ENCODE measurements at places on chromosomes 1 and 21.

GRCh38 chr1:154006136-154006535 lies 15.6 kb downstream of the RPS27 start:
- DNase-seq = no peak

- no peak for DNase-seq
Measured at GRCh38 chr1:97610748-97611147, 310.1 kb downstream of the DPYD start.

GRCh38 chr1:203082571-203083462 lies 3.0 kb downstream of the MYOG start:
- no peak for DNase-seq

DNA sequence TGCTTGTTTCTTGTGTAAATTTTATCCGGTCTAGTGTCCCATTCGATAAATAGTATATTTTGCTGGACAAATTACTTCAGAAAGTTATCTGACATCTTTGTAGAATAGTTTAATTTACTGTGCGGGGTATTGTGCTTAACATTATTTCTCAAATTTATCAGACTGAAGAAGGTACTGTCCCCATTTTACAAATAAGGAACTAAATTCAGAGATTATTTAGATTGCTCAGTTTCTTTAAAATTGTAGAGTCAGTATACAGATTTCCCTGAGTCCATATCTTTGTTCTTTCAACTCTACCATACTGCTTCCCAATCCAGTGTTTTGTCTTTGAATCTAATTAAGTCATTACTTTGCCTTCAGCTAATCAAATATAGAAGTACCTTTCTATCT lies 6.4 kb downstream of the ATP5PB start:
- DNase-seq = no peak

- DNase-seq = peak; percentile 49
Measured at GRCh38 chr1:228867951-228868730, 132.9 kb downstream of the RHOU start.

- DNase-seq = no peak
Measured at GRCh38 chr1:177256153-177257075, 85.7 kb downstream of the BRINP2 start.

- no peak for DNase-seq
Measured at GRCh38 chr1:200916681-200917080, 22.0 kb downstream of the INAVA start.

GRCh38 chr1:242023805-242024204 lies 24.9 kb upstream of the MAP1LC3C start:
- DNase-seq = no peak

DNA sequence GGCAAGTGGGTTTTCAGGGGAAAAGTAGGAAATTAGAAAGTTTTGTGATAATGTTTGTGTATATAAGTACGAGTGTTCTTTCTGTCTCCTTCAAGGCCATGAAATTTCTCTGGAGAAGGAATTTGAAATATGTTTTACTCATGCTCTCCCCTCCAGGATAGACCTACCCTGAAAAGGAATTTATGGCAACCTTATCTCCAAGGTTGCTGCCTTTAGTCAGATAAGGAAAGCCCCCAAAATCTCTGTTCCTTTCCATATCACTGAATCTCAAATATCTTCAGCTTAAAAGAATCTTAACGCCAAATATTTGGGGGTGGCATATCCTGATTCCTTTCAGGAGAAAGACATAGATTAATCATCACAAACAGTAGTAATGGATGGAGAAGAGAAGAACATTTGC lies 499 bp upstream of the C4BPB start:
- DNase-seq = no peak

- DNase-seq = no peak
Measured at GRCh38 chr1:27971674-27972073, 11.9 kb downstream of the XKR8 start.

DNA sequence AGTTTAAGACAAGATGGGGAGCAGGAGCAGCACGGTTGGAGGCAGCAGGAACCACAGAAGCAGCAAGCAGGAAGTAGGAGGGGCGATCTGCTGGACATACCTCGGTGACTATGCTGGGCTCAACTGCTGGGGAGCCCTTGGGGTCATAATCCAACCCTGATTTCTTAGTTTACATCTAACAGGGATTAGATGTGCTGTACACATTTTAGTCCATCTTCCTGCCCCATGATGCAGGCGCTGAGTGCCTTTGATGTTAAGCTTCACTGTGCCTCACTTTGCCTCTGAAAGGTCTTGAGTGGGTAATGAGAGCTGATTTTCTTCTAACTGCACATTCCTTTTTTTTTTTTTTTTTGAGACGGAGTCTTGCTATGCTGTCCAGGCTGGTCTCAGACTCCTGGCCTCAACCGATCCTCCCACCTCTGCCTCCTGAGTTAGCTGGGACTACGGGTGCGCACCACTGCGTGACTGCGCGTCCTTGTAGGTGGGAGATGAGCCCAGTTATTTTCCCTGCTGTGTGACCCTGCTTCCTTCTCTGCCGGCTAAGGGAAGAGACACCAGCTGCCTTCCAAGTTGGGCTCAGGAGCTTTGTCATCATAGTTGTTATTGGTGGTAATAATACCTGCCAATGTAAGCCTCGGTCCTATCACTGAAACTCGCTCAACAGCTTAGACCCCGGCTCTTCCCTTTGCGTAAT lies 1.1 kb upstream of the RCAN3 start:
- DNase-seq = no peak

DNA sequence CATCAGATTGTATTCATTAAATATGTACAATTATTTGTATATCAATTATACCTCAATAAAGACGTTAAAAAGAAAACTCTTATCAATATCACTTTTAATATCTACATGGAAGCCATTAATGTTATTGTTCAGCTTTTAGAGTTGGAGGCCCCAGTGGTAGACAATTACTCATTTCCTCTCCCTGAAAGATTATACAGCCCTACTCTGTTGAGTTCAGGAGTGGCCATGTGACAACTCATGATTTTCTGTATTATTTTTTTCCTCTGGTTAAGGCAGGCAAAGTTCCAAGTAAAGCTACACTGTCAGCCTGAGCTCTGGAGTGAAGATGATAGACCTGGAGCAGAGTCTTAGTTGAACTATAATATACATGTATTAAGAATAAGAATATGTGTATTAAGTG lies 247.9 kb upstream of the B3GALT2 start:
- no peak for DNase-seq

GRCh38 chr1:95068956-95069709 lies 3.6 kb downstream of the ALG14 start:
- no peak for DNase-seq

GRCh38 chr1:92458146-92458545 lies 28.6 kb downstream of the GFI1 start:
- DNase-seq = no peak

DNA sequence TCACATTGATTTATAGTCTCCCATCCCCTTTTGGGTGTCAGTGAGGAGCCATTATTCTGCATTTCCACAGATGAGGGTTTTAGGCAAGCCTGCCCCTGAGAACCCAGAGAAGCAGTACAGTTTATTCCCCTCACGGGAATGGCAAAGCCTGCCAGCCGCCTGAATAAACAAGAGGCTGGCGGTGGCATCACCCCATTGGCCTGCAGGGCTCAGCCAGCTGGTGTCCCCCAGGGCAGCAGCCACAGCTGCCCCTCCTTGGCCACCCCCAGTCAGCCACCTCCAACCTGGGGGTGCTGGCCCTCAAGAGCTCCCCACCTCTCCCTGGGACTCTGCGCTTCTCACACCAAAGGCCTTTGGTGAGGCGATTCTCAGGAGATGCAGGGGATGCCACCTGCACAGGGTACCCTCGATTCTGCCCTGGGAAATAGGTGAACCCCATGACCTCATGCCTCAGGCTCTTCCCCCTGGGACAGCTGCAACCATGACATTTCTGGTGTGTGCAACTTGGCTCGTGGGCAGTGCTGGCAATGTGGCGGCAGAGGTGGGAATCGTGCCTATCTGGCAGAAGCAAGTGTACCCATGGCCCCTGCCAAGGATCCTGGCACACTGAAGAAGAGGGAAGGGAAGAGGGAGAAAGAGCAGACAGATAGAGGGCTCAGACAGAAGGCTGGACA lies 14.0 kb downstream of the OLFML2B start:
- DNase-seq = no peak

DNA sequence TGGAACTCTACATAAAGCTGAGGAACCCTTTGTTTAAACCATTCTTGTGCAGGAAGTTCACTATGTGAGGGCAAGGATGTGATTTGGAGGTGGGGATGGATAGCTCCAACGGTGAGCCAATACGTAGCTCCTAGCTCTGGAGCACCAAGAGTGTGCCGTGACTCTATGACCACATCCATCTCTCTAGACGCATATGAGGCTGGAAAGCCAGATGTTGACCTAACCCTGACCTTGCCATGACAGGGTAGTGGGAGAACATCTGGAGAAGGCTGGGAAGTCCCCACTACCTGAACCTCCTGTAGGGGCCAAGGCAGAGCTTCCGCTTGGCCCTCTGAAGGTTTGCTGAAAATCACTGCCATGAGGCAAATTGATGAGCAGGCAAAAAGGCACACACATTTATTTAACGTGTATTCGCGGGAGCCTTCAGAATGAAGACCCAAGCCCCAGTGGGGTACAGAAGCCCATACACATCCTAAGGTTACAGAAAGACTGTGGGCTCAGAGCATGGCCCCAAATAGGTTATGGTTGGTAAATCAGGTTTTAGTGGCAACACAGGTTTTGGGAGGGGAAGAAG lies 43.4 kb downstream of the EIF2D start:
- DNase-seq = no peak

GRCh38 chr1:162631546-162632191 lies 595 bp upstream of the DDR2 start:
- no peak for DNase-seq

DNA sequence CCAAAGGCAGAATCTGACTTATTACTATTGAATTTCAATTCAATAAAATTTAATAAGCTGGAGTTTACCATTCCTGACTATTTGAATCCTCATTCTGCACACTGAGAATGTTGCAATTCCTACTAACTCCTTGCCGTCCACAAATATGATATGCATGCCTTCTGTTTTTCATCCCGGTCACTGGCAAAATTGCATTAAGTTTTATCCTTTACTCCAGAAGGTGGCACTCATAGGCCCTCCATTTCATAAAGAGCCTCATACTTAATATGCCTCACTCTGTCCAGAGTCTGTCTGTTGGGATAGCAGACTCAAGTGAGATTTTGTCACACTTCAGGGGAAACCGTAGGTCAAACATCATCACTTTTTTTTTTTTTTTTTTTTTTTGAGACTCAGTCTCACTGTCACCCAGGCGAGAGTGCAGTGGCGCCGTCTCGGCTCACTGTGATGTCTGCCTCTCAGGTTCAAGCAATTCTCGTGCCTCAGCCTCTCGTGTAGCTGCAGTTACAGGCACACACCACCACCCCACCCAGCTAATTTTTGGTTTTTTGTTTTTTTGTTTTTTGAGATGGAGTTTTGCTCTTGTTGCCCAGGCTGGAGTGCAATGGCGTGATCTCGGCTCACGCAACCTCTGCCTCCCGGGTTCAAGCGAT lies 27.3 kb downstream of the F11R start:
- no peak for DNase-seq

DNA sequence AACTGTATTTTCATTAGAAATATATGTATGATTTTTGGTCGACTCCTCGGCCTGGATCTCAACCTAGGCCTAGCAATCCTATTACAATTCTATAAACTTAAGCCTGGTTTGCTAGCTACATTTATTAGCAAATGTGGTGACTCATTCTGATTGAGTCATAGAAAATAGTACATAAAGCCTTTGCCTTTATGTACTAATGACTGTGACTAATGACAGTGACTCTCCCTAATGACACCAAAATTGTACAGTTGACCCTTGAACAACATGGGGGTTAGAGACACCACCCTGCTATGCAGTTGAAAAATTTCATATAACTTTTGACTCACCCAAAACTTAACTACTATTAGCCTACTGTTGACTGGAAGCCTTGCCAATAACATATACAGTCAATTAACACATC lies 78.9 kb downstream of the CLEC20A start:
- no peak for DNase-seq

GRCh38 chr1:17168091-17168876 lies 36.6 kb upstream of the PADI1 start:
- no peak for DNase-seq

DNA sequence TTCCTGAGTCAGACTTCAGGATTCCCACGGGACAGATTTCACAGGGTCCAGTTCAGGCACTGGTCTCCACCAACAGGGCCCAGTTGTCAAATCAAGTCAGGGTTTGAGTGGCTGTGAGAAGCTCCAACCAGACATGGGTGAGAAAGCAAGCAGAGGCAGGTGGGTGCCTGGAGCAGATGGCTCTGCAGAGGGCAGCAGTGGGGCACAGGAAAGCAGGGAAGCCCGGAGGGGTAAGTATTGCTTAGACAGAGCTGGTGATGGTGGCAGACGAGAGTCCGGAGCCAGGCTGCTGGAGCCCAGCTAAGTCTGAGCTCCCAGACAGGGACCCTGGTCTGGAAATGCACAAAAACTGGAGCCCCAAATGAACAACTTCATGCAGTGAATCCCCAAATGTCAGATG lies 40.4 kb downstream of the RIMS3 start:
- peak; percentile 27 for DNase-seq

GRCh38 chr1:36927826-36928225 lies 106.5 kb downstream of the GRIK3 start:
- DNase-seq = no peak

- DNase-seq = no peak
Measured at GRCh38 chr1:67618285-67619018, 66.5 kb upstream of the GADD45A start.

DNA sequence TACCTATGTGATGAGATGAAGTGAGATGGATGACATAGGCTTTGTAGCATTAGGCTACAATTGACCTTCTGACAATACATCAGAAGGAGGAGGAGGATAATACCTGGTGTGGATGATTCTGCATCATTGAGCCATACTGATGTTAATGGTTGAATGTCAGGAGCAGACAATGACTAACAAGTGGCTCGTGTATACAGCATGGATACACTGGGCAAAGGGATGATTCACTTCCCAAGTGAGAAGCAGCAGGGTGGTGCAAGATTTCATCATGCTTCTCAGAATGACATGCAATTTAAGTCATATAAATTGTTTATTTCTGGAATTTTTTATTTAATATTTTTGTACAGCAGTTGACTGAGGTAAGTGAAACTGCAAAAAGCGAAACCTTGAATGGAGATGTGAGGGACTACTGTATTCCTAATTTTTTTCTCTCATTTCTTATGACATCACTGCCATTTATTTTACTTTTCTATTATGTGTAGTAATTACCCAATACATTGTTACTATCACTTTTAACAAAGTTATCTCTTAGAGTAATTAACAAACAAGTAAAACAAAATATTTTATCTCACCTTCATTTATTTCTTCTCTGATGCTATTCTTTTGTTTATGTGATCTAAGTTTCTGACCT lies 34.4 kb upstream of the COP1 start:
- DNase-seq = no peak
